ELF-1 (cell line): ENCODE measurements at places on chromosomes 5 and 9.
A peak's percentile ranks its signal among the peaks of the same experiment; 100 is the strongest.

- peak; percentile 16 for DNase-seq
These were observed 933.8 kb upstream of the DMAC1 start for GRCh38 chr9:8733131-8733954.

DNA sequence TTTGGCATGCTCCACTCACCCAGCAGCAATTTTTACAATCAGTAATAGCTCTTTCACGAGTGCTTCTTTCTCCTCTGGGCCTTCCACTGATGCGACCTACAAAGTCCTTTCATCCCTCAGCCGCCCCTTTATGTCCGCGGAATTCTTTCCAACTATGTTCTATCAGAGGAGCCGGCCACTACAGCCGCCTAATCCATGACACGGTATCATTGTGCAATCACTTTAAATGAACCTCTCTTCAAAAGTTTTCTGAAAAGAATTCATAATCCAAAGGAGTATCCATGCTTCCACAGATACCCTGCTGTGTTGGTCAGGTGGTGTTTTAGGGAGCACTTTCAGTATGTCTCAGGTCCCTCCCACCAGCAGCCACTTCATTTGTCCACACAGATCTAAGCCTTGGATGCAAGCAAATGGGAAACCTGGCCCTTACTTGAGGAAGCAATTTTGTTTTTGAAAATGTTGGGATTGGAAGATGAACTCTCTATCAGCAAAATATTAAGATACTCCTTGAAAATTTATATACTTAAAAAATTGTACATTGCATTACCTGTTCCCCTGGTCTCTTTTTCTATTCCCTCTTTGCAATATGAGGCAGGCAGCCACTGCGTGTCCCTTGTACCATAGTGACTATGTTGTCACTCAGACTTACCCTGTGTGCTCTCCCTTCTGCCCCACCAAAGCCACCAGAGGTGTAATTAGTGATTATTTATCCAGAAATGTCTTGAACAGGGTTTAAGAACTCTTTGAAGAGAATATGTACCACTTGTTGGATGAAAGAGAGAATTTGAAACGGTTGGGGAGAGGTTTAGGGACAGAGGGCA, 12.9 kb upstream of the MEF2C start:
- DNase-seq: no peak

DNA sequence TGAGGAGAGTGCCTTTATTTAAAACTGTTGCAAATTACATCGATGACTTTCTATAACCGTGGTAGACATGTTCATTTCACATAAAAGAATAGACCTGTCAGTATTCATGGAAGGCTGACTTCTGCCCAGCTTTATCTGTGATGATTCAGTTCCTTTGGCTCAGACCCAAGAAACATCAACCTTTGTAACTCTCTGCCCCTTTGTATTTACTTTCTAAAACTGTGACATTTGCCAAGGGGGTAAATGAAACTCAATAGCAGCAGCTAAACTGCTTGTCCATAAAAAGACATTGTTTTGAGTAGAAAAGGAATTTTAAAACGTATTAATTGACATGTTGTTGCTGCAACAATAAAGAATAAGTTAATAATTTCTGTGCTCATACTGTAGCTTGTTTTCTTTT, 137.8 kb upstream of the ANKH start:
- no peak for DNase-seq

GRCh38 chr9:30771760-30772159, 1612.7 kb upstream of the ACO1 start:
- no peak for DNase-seq

GRCh38 chr5:138354926-138355378, 2.5 kb downstream of the KDM3B start:
- peak; percentile 47 for DNase-seq

DNA sequence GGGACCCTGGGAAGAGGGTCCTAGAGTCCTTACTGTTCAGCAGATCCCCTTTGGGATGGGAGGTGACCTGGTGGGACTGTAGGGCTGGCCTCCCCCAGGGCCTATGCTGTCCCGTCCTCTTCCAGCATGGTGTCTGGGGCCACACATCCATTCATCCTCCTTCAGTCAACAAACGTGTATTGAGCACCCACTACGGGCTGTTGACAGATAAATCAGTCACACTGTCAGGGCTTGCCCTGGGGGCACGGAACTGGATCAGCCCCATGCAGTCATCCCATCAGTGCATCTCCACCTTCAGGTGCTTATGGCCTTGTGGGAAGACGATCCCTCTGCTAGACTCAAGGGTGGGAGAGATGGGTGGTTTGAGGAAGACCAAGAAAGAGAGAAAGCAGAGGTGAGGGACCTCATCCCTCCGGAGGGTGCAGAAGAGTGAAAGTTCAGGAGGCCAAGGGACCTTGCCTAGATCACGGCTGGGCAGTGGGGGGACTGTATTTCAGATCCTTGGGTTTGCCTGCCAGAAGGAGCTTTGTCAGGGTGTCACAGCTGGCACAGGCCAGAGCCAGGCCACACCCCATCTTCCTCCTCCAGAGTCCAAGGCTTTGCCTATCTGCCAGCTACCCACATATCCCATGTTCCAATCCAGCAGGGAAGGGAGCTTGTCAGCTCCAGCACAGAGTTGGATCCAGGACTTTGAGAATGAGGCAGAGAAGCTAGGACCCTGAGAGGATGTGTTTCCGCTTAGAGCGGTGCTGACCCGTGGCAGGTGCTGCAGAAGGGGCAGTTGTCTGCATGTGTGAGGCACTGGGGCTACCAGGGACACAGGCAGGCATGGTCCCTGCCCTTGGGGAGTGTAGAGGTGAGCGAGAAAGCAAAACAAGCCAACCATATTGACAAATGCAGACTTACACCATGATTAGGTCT, 30.5 kb downstream of the COL27A1 start:
- DNase-seq: peak; percentile 69

DNA sequence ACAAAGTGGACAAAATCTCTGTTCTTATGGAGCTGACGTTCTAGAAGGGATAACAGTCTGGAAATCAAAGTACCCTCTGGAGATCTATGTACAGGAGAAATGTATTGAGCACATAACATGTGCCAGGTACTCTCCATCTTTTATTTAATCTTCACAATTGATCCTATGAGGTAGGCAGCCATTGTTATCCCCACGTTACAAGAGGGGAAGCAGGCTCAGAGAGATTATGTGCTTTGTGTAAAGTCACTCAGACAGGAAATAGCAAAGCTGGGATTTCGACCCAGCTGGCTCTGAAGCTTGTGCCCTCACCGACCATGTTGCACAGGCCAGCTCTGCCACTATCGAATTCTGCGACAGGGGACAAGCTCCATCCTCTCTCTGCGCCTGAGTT, 21.5 kb downstream of the PDGFRB start:
- no peak for DNase-seq

GRCh38 chr9:114504341-114505186, 709 bp downstream of the WHRN start:
- DNase-seq: peak; percentile 75

- DNase-seq: no peak
These were observed 382.1 kb downstream of the CDH18 start for GRCh38 chr5:19605846-19606407.

DNA sequence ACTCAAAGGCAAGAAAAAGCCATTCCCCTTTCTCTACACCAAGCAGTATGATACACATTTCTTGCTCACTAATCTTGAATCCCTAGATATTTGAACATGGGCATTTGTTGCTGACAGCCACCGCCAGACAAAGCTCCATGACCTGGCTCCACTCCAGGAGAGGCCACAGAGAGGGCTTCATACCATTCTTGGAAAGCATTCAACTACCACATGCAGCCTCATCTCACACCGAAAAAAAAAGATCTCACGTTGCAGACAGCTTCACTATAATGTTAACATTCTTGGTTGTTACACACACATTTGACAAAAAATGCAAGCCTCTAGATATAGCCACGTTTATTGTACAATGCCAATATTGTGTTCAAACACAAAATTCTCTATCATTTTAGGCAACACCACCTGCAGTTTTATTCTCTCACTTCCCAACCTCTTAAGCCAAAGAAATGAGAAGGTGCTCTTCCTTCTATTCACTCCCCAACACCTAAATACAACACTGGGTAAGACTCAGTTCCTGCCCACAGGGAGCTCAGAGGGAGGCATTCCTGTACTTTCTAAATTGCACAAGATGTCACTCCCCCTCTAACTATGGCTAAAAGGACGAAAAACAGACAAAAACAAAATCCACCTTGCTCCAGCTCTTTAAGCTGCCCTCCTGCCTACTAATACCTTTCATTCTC, 222.4 kb downstream of the TSSK1B start:
- DNase-seq: no peak

GRCh38 chr9:94967482-94967881, 241.0 kb downstream of the AOPEP start:
- DNase-seq: no peak

DNA sequence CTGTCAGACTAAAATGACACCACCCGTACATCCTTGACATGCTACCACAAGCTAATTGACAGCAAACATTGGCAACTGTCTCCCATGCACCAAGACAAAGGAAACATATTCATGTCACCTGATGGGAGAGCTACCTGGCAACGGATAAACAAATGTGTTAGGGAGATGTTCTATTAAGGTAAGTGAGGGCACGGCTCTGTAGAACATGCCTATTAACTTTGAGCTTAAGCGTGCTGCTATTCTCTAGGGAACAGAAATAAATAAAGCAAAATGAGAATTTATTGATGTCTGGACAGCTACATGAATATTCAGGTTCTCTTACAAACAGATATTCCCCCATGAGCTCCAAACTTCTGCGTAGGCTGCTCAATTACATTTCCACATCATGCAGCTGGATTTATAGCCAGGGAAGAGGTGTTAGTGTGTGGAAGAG, 361.4 kb upstream of the RFX3 start:
- no peak for DNase-seq

GRCh38 chr9:130240410-130241197, 25.0 kb upstream of the HMCN2 start:
- DNase-seq: peak; percentile 70

DNA sequence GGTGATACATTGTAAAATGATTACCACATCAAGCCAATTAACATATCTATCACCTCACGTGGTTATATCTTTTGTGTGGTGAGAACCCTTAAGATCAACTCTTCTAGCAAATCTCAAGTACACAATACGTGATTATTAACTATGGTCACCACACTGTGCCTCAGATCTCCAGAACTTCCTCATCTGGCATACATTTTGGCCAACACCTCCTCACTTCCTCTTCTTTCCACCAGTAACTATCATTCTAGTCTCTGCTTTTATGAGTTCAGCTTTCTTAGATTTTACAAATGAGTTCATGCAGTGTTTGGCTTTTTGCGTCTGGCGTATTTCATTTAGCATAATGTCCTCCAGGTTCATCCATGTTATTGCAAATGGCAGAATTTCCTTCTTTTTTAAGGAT, 35.8 kb downstream of the PRKACG start:
- no peak for DNase-seq
